ENCODE measurements at places on chromosomes 12 and 14.

DNA sequence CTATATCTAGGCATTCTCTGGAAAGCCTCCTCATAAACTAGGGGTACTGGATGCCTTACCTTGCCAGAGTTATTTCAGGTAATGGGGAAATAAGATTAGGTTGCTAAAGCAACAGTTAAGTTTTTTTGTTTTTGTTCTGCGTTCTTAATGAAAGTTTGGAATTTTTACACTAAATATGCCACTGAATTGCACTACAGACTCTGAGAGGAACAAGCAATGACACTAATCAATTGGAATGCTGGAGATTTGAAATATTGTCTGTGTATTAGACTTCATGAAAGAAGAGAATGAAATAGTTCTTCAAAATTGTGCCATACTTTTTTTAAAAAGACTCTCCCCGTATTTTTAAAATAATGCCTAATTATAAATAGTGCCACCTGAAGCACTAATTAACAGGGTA, 287.8 kb downstream of the NAV3 start:
- no peak for DNase-seq

- peak; percentile 85 for DNase-seq
These were observed 22.7 kb downstream of the CLIP1 start for GRCh38 chr12:122399592-122400373.

- no peak for DNase-seq
These were observed 522.8 kb upstream of the TBX3 start for GRCh38 chr12:115206801-115207200.

DNA sequence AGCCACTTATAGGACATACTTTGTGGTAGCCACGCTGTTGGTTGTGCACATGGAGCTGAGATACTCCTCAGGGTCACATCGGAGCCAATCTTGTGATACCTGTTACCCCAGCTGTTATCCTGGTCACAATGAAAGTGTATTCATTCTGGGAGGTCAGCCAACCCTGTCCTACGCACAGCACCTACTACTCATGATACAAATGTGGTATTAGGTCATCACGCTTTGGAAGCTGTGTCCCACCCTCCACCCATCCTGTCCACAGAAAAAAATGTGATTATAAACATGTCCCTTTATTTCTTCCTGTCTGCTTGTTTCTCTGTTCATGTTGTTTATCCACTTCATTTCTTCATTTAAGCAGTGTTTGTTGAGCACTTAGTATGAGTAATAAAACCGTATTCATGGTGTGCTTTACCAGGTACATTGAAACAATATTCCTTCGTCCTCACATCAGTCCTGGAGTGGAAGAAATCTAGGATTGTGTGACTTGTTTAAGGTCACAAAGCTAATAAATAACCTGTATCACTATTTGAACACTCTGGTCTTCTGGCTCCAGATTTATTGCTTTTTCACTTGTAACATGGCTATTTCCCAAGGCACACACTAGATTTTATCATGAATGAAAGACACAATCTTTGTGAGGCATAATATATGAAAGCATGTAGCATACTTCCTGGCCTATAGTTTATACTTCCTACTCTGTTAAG, 73.1 kb downstream of the DERA start:
- DNase-seq: no peak

DNA sequence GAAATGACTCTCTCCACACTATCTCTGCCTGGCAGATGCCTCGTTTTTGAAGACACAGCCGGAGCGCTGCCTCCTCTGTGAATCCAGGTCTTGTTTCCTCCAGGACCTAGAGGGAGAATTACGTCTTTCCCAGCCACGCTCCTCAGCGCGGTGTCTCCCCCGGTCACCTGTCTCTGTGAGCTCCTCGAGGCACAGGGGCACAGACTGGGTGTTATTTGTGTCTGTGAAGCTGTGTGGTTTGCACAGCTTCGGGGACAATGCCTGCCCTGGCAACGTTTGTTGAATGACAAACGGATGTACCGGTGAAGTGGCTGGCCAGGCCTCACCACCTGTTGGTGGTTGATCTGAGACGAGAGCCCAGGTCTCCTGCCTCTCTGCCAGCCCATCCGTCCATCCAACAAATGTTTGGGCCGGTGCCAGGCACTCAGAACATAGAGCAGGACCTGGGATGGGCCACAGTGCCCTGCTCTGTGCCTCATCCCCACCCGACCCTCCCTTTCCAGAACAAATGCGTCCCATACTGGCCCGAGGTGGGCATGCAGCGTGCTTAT, 6.1 kb downstream of the PTPN6 start:
- DNase-seq: no peak

- no peak for DNase-seq
These were observed 17.9 kb downstream of the CERS5 start for GRCh38 chr12:50149311-50149710.

GRCh38 chr12:2904260-2904659, 13.6 kb downstream of the TULP3 start:
- DNase-seq: no peak
